Astrocyte (in vitro differentiated cells and primary cell): ENCODE measurements at places on chromosomes 11 and 22. TPM values are rescaled to one million over a fixed set of nuclear protein-coding genes. Genes with fewer than 3 reads are reported as not detected.
A peak's percentile ranks its signal among the peaks of the same experiment; 100 is the strongest.

- DNase-seq, result no peak
- H3K4me3 ChIP-seq, result no peak overlapping the region
- no peak overlapping the region for H3K27ac ChIP-seq
- no peaks in the 10 kb centered on the region for H3K4me1 ChIP-seq
- no peaks in the 10 kb centered on the region for H3K36me3 ChIP-seq
- H3K27me3 ChIP-seq, result no peaks in the 10 kb centered on the region
Measured at GRCh38 chr11:5831196-5831829, 10.4 kb downstream of the OR52E6 start.

DNA sequence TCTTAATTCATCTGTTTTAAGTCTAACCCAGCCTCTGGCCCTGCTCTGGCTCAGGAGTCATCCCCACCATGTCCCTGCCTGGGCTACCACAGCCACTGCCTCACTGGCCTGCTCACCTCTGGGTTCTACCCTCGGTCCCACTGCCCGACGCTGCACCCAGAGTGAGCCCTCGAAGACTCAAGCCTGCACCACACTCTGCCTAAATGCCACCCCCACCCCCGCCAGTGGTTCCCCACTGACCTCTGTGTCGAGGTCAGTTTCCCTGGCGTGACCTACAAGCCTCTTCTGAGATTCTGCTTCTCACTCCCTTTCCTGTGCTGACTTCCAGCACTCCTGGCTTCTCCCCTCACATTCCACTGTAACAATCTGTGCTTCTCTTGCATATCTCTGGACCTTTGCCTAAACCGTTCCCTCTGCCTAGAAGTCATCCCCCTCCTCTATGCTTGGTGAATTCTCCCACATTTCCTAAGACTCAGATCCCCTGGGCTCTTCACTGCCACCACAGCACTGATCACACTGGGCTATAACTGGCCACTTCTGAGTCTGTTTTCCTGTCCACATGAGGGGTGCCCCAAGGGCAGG lies 12.5 kb upstream of the PDE2A start:
- H3K27me3 ChIP-seq, result no peaks in the 10 kb centered on the region
- H3K27ac ChIP-seq, result no peak overlapping the region
- no peak for DNase-seq
- H3K4me1 ChIP-seq, result no peaks in the 10 kb centered on the region
- H3K36me3 ChIP-seq, result no peaks in the 10 kb centered on the region

DNA sequence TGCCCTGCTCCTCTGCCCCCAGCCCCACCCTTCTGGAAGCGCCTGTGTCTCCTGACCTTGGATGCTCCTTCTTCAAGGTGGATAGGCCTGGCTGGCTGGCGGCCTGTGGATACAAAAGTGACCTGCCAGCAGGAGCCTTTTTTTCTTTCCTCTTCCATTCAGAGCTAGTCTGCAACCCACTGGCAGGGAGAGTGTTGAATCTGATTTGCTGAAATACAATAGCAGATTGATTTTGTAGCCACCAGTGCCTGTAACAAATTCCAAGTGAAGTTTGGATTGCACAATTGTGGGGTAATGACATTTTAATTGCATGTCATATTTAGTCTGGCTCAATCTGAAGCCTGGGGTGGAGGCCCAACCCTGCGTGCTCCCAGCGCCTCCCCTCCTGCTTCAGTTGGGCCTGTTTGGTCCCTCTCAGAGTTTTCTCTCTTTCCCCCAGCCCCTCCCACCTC lies 97.2 kb downstream of the GRIK4 start:
- H3K27me3 ChIP-seq, result no peaks in the 10 kb centered on the region
- DNase-seq, result peak; percentile 23
- no peak overlapping the region for H3K4me3 ChIP-seq
- H3K27ac ChIP-seq, result no peak overlapping the region
- H3K36me3 ChIP-seq, result no peaks in the 10 kb centered on the region
- H3K4me1 ChIP-seq, result peaks cover 3% of the 10 kb centered on the region

DNA sequence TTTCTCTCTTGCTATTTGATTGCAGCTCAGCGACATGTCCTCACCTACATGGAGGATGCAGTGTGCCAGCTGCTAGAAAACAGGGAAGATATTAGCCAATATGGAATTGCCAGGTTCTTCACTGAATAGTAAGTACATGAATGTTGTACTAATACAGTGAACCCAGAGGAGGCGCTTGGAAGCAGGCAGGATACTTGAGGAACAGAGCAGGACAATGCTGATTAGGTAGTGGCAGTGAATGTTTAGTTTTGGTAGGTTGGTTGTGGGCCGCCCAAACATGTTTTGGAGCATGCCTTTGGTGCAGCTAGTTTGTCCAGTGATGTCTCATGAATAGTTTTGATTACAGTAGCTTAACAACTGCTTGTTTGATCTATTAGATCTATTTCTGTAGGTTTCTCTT lies 50.6 kb downstream of the CSTPP1 start:
- no peaks in the 10 kb centered on the region for H3K27me3 ChIP-seq
- no peak for DNase-seq
- H3K4me3 ChIP-seq, result no peak overlapping the region
- peaks cover 2% of the 10 kb centered on the region for H3K36me3 ChIP-seq

GRCh38 chr11:109383306-109383705 lies 38.7 kb upstream of the C11orf87 start:
- DNase-seq, result no peak
- no peaks in the 10 kb centered on the region for H3K36me3 ChIP-seq
- no peak overlapping the region for H3K4me3 ChIP-seq
- no peaks in the 10 kb centered on the region for H3K4me1 ChIP-seq

GRCh38 chr11:12161137-12161536 lies 50.7 kb downstream of the MICAL2 start:
- no peak for DNase-seq
- no peak overlapping the region for H3K4me3 ChIP-seq

DNA sequence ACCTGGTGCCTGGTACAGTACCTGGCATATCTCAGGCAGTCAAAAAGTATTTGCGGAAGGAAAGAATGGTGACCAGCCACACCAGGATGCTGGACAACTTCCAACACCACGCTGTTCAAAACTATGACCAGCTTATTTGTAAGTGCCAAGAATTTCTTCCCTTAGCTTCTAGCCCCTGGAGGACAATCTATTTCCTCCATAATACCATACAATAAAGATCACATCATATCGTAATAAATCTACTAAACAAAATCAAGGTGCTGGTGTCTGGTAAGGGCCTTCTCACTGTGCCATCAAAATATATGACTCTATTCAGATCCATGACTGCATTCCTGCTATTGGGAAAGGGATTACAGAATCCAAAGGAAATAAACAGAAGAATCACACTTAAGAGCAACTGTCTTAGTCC lies 51.5 kb downstream of the ALG9 start:
- no peaks in the 10 kb centered on the region for H3K36me3 ChIP-seq
- no peak overlapping the region for H3K4me3 ChIP-seq
- H3K27me3 ChIP-seq, result no peaks in the 10 kb centered on the region
- DNase-seq, result peak; percentile 50
- peaks cover 3% of the 10 kb centered on the region for H3K4me1 ChIP-seq

DNA sequence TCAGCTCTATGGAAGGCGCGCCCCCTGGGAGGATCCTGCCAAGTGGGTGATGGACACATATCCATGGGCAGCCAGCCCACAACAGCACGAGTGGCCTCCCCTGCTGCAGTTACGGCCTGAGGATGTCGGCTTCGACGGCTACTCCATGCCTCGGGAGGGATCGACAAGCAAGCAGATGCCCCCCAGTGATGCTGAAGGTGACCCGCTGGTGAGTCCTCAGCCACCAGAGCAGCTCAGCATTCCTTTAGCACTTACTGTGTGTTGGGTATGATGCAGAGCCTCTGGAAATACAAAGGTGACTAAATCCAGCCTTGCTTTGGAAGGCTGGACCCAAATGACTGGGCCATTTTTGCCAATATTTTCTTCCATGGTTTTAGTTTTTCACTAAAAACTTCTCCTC lies 45.7 kb downstream of the DBX1 start:
- DNase-seq, result peak; percentile 68
- no peak overlapping the region for H3K4me3 ChIP-seq
- H3K27ac ChIP-seq, result peak overlapping the region; percentile 43
- H3K27me3 ChIP-seq, result no peaks in the 10 kb centered on the region
- peaks cover 41% of the 10 kb centered on the region for H3K4me1 ChIP-seq

The ABTB2 gene
- total RNA-seq, result 12.2 and 14.1 TPM in 2 replicates

The ANO1 gene
- total RNA-seq, result 0.10 and 0.14 TPM in 2 replicates

The SLC22A25 gene
- total RNA-seq, result not detected in 2 replicates

The OSBP2 gene
- total RNA-seq, result 0.48 and 0.89 TPM in 2 replicates

The IRAG1 gene
- 3.7 and 5.4 TPM in 2 replicates for total RNA-seq

The CBX7 gene
- total RNA-seq, result 1.2 and 1.4 TPM in 2 replicates

The APLP2 gene
- 804 and 849 TPM in 2 replicates for total RNA-seq

The CCDC15 gene
- 0.75 and 1.0 TPM in 2 replicates for total RNA-seq
